CD4-positive, alpha-beta T cell treated with Interleukin-4 for 4 hours (primary cell): ENCODE measurements at places on chromosomes 13 and 19.

GRCh38 chr13:80939581-80939980 lies 598.7 kb upstream of the SPRY2 start:
- DNase-seq: no peak

GRCh38 chr13:41312176-41312500 lies 1.1 kb downstream of the NAA16 start:
- no peak for DNase-seq

- DNase-seq: no peak
Measured at GRCh38 chr13:41919741-41920487, 41.0 kb downstream of the VWA8 start.

- DNase-seq: no peak
Measured at GRCh38 chr13:112185466-112185865, 118.5 kb downstream of the SOX1 start.

GRCh38 chr19:19059018-19059836 lies 4.6 kb upstream of the SLC25A42 start:
- DNase-seq: no peak

DNA sequence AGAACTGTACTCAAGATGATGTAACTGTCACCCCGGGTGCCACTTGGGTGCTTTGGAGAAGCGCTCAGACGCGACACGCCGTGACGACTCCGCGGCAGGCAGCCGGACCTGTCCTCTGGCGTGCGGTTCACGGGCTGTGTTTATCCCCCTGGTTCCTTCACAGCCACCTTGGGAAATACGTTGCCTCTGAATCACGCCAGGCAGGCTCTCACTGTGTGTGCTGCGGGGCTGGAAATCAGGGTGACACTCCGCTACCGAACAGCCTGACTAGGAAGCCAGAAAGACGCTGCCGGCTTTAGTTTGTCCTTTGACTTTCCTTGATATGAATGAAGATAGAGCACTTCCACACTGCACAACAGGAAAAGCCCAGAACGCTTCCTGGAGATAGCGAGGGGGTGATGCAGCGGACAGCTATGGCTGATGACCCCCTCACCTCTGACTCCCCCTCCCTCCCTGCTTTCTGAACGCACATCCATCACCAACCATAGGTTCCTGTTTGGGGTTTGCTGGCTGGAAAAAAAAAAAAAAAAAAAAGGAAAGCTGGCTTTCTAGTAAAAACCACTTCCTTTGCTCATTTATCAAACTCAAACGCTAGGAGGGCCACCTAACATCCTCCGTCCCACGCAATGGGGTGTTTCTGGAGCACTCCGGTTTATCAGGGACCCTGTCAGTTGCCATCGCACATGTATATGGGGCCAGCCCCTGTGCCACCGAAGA lies 3.7 kb upstream of the GP6 start:
- no peak for DNase-seq

DNA sequence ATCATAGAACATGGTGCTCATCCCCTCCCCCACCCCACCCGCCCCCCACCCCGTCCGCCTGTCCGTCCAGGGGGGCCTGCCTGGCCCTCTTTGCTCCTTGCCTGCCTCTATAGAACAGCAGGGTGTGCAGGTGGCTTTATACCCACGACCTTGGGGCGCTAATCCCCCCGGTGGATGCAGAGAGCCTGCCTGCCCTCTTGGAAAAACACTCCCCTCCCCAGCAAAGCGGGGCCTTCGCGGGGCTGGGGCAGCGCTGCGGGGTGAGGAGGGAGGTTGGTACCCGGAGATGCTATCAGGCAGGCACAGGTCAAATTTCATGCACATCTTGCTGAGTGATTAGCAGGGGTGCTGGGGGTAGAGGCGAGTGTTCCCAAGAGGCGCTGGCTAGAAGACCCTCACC lies 21.9 kb downstream of the RFX1 start:
- DNase-seq: no peak
